ENCODE measurements at places on chromosomes 5 and 9.

DNA sequence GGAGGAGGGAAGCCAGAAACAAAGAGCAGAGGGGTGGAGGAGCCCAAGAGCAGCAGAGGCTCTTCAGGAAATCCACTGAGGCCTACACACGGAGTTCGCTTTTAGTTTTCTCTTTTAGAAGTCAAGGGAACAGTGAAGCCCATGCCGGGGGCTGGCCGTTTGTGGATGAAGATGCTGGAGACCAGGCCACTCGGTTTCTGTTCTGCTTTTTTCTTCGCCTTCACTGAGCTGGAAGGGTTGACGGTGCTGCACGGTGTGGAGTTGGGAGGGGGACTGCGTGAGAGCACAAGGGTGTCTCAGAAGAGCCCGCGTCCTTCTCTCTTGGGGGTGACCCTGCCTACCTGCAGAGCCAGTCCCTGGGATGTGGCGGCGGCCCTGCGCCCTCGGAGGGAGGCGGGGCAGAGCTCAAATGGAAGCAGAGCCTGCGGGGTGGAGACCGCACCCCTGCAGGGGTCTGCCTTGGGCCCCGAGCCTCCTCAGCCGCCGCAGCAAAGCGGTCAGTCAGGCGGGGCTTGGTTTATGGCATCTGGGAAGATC, 68.5 kb upstream of the CACNA1B start:
- DNase-seq, result no peak

GRCh38 chr9:94624629-94625028, 14.7 kb downstream of the FBP1 start:
- no peak for DNase-seq

GRCh38 chr9:14258660-14259239, 55.2 kb downstream of the NFIB start:
- peak; percentile 68 for DNase-seq

DNA sequence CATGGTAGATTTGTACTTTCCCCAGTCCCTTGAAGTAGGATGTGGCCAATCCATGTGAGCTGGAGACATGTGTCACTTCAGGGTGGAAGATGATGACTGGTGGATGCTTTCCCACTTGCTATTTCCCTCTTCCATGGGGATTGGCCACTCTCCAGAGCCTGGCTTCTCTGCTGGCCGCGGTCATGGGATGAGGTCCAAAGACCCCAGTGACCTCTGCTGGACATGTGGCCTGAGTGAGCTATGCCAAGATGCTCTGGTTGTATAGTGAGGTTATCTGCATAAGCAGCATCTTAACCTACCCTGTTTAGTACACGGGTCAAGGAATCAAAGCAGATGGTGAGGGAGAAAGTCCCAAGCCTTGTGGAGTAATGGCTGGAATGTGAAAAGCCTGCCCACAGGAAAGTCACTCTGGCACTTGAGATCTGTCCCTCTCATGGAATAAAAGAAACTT, 47.1 kb downstream of the SH3PXD2B start:
- DNase-seq, result peak; percentile 55

GRCh38 chr5:96080557-96080956, 118.9 kb upstream of the ELL2 start:
- peak; percentile 77 for DNase-seq

DNA sequence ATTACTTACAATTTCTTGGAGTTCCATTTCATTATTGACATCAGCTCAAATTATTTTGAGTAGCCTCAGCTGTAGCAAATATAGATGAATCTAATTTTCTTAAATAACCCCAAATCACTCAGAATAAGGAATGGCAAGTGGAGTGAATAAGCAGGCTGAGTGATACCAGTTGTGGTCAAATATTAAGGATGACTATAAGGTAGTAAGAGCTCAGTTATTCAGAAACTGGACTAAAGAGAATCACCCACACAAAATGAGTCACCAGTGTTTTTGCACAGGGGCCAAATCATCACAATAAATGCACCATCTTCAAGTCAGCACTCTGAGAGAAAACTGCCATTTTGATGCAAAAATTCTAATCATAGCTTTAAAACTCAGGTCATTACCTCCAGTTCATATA, 128.9 kb upstream of the TARS1 start:
- peak; percentile 99 for DNase-seq

- no peak for DNase-seq
Observed at GRCh38 chr9:38680837-38681445, 39.0 kb downstream of the FAM240B start.

DNA sequence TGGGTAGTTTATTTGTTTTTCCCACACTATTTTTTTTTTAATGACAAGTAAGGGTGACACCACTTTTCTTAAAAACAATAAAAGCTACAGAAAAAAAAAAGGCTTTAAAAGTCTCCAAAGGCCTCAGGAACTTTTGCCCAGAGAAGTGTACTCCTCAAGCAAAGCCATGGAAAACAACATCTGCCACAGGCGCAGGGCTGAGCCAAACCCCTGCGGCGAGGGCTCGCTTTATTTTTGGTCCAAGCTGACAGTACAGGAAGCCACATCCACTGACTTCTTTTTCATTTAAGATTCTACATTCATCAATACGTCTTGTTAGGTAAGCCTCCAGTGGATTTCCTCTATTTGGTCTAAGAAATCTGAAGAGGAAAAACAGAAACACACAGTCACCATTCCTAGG, 51.9 kb upstream of the IFNK start:
- no peak for DNase-seq

DNA sequence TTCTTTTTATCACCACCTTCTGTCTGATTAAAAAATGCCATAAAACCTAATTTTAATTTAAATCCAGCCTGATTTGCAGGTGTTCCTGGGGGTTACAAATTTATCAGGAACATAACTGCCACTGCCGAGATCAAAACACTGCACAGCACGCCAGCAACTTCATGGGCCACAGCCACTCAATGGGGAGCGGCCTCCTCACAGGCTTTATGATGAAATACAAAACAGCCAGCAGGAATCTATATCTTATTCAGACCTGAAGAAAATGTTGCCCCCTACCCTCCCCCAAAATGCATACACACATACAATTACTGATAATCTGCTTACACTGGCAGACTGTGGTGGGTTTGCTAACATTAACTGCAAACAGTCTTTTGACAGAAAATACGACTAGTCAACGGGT, 151.7 kb upstream of the POU5F2 start:
- DNase-seq, result no peak

- no peak for DNase-seq
Observed at GRCh38 chr9:114811301-114811700, 5.5 kb upstream of the TNFSF15 start.

DNA sequence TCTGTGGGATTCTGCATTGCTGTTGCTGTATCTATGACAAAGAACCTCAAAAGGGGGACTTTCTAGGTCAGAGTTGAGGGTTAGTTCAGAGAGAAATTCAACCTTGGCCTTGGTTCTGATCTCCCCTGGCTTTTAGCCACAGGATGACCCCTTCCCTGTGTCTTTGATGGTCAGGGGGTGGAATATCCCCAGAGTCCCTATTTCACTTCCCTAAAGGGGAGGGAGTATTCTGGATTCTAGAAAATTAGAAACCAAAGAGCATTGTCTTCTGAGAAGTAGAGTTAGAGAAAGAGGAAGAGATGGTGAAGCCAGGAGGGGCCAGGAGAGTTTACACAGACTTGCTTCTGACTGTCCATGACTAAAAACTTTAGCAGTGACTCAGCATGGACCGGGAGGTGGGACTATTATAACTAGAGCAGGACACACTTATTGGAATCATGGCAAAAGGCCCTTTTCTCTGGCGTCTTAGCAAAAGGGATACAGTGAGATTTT, 56.2 kb upstream of the LPAR1 start:
- peak; percentile 90 for DNase-seq

DNA sequence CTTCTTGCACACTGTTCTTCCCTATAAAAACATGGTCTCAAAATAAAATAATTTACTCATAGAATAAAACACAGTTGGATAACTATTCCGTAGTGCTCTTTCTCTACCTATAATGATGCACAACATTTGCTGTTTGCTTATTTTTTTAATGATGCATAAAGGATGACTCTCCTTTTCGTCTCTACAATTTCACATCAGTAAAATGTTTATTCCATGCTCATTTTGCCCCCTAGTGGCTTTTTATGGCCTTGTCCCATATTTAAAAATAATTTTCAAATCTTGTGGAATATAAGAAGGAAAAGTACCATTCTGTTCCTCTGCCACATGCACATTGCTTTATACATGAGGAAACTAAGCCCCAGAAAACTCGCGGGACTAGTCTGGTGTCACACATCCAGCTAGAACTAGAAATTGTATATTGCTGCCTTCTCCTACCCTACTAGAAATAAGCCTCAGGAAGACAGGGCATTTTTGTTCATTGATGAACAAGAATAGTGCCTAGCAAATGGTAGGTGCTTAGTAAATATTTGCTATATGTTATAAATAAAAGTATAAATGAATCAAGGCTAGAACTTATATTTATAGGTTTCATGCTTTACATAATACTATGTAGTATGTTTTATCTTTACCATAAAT, 12.7 kb downstream of the KCTD16 start:
- peak; percentile 85 for DNase-seq

DNA sequence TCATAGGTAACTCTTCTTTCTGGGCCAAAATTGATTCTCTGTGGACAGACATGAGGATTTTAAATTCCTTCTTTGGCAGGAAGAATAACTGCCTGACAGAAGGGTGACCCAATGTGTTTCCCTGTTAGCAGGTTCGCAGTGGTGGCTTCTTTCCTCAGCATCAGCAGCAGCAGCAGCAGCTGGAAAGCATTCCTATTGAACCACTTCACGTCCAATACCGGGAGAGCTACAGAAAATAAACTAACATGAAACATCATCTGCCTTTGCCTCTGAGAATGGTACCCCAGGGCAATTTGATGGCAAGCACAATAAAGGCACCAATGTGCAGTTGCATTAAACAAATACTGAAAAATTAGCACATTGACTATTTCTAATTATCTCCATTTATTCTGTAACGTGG, 214.5 kb downstream of the TMEM167A start:
- no peak for DNase-seq

- DNase-seq, result peak; percentile 51
Observed at GRCh38 chr5:145937432-145938250, 1.3 kb downstream of the SH3RF2 start.

GRCh38 chr5:158570502-158570901, 529.2 kb downstream of the EBF1 start:
- DNase-seq, result no peak

GRCh38 chr5:135991429-135991828, 36.6 kb upstream of the LECT2 start:
- DNase-seq, result no peak

GRCh38 chr9:97921959-97922724, at the start of gene TRMO:
TSS of gene TRMO (minus strand) at chr9:97922500. CDS start at chr9:97922493, 7 bp downstream.
- DNase-seq, result peak; percentile 99

DNA sequence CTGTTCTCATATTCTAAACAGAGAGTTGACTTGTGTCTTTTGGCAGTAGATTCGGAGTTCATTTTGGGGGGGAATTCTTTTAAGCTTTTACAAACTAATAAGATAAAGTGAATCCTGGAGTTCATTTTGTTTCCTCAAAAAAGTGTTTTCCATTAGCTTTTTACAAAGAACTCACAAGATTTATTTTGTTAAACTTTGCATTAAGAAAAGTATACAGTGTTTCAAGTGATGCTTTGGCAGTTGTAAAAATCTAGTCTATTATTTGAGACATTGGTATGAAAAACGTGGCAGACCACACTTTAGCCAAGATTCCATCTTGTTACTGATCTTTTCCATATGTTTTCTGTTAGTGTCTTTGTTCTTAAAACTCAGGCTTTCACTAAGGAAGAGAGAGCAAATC, 1.2 kb upstream of the OMD start:
- peak; percentile 65 for DNase-seq

GRCh38 chr5:7494481-7495130, 98.7 kb downstream of the ADCY2 start:
- DNase-seq, result no peak

DNA sequence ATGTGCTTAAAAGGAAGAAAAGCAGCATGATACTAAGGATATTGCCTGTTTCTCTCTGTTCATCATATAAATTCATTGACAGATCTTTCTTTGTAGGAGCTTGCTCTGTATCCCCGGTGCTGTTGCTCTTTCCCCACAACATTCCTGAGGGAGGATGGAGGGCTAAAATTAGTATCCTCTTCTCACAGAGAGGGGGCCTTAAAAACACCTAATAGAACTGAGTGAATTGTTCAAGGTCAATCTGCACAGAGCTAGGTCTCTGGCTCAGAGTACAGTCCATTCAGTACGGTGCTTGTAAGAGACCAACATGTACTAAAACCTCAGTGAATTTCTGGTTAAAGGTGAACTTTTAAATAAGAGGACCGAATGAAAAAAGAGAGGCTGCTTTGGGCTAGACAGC, 88.7 kb downstream of the PALM2AKAP2 start:
- DNase-seq, result no peak

GRCh38 chr5:158450751-158451171, 591.8 kb upstream of the CLINT1 start:
- DNase-seq, result peak; percentile 50

GRCh38 chr9:97985058-97985861, 2.1 kb downstream of the ANP32B start:
- peak; percentile 11 for DNase-seq

- peak; percentile 73 for DNase-seq
Observed at GRCh38 chr5:137192293-137192743, 306.8 kb downstream of the SPOCK1 start.

DNA sequence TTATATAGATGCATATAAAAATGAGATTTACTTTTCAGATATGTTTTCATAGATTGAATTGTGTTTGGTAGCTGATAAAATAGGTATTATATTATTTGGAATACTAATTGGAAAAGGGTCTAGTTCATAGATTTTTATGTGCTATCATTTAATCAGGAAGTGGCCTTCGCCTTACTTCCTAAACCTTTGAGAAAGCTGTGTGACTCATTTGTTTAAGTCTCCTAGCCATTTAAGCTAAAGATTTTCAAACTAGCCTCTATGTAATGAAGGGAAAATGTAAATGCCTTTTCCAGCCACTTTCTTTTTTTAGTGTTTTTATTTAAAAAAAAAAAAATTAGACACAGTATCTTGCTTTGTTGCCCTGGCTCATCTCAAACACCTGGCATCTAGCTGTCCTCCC, 97.5 kb downstream of the DMXL1 start:
- DNase-seq, result peak; percentile 51

GRCh38 chr9:89768650-89769071, 163.8 kb downstream of the GADD45G start:
- DNase-seq, result no peak

- peak; percentile 53 for DNase-seq
Observed at GRCh38 chr5:53482717-53483638, 2.5 kb downstream of the FST start.

- DNase-seq, result no peak
Observed at GRCh38 chr5:176891331-176891958, 7.7 kb downstream of the HK3 start.

- DNase-seq, result peak; percentile 82
Observed at GRCh38 chr9:111992523-111992922, 95.9 kb downstream of the UGCG start.

GRCh38 chr9:98971168-98971914, 27.6 kb downstream of the COL15A1 start:
- peak; percentile 91 for DNase-seq

- no peak for DNase-seq
Observed at GRCh38 chr5:138245717-138246116, 28.7 kb downstream of the GFRA3 start.

GRCh38 chr9:137370865-137371520, 52.0 kb downstream of the EXD3 start:
- DNase-seq, result no peak

GRCh38 chr5:59357381-59357977, 536.0 kb downstream of the PDE4D start:
- peak; percentile 8 for DNase-seq

GRCh38 chr5:6729386-6730310, 16.4 kb downstream of the TENT4A start:
- no peak for DNase-seq
